ENCODE measurements at places on chromosomes 16 and 17.
A peak's percentile ranks its signal among the peaks of the same experiment; 100 is the strongest.

DNA sequence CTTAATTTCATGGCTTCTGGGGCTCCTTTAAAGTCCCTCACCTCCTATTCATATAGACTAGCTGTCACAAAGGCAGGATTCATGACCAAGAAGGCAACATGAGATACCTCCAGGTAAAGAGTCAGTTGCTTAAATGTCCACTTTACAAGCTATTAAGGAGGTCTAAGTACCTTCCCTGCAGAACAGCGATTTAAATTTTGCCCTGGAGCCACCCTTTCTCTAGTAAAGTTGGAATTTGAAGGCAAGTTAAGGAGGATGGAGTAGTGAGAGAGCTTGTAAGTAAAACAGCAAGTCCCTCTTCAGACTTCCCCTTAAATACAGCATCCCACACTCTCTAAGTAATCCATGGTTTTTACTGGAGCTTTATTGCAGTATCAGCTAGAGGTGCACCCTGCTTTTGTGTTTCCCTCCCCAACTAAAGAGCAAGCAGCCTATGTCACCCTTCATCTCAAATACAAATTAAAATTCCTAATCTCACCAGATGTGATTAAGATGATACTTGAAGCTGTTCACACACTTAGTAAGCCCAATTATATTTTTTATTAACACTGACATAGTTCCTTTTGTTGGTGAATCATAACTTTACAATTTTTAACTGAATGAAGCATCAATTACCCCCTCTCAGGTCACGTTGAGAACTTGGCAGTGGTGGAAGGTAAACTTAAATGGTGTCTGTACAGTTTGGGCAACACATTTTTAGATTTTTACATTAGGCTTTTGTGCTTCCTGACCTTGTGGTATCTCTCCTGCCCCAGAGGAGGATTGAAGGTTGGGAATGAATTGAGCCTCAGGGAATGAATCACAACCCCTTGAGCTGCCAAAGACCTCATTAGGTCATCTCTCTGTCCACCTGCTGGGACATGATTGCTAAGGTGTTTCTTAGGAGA lies 108.9 kb downstream of the TANGO6 start:
- DNase-seq: no peak

DNA sequence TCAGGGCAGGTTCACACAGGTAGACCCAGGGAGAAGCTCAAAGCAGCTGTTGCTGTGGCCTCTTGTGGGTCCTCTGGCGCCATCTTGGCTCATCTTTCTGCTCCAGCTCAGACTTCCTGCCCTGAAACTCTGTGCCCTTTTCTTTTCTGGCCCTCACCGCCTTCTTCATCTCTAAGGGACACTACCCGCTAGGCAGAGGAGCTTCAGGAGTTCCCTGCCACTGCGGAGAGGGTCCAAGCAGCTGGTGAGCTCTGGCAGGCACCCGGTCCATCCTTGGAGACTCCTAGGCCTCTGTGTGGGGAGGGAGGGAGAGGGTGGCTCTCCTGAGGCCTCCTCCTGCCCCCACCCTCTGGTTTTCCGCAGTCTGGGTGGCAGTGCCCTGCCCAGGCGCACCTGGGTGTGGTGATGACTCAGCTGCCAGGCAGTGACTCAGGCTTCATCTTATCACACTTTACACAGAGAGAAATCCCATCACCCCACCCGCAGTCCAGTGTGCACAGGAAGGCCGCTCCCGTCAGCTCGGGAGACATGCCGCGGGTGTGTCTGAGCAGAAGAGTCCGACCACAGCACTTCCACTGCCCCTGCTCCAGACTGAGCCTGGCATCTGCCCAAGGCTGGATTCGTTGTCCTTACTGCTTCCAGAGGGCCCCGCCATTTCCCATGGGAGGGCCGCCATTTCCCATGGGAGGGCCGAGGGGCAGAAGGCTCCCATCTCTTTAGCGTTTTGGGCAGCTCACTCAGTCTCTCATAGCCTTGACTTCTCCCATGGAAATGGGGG lies 7.3 kb downstream of the NT5C start:
- DNase-seq: no peak

- DNase-seq: no peak
Observed at GRCh38 chr16:78675951-78676792, 576.7 kb downstream of the WWOX start.

GRCh38 chr17:80927791-80928216 lies 63.8 kb upstream of the CHMP6 start:
- DNase-seq: no peak

DNA sequence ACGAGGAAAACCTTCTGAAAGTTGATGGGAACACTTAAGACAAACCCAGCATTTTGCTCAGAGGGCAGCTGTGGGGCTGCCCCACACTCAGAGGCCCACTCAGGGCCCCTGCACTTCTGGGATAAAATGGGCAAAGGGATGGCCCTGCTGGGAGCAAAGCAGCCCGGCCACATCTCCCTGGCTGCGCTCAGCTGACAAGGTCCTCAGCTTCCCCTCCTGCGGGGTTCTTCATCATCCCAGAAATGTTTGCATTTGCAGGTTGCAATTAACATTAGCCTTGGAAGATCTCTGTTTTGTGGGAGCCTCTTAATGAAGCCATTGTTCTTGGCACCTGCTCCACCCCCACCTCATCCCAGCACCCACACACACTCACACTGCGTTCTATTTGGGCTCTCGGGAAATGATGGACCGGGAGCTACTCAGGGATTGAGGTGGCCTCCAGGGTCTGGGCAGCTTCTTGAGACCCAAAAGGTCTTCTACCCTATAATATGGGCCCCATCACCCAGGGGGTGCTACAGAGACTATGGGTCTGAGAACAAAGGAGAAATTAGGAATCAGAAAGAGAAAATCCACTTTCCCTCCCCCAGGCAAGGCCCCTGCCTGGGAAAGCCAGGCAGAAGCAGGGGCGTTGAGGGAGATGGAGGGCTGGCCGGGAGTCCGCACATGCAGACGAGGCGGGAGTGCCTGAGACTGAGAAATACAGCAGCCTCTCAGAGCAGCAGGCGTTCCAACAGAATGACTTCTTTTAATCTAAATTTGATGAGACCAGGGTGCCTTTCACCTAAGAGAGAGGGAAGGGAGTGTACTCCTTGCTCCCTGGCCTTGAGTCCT lies 53.7 kb upstream of the RPL38 start:
- no peak for DNase-seq

- DNase-seq: no peak
Observed at GRCh38 chr16:49213594-49213993, 68.0 kb downstream of the CBLN1 start.

GRCh38 chr17:6487251-6488007 lies 43.2 kb downstream of the PIMREG start:
- DNase-seq: no peak

- DNase-seq: no peak
Observed at GRCh38 chr16:70434484-70435260, 4.2 kb downstream of the ST3GAL2 start.

DNA sequence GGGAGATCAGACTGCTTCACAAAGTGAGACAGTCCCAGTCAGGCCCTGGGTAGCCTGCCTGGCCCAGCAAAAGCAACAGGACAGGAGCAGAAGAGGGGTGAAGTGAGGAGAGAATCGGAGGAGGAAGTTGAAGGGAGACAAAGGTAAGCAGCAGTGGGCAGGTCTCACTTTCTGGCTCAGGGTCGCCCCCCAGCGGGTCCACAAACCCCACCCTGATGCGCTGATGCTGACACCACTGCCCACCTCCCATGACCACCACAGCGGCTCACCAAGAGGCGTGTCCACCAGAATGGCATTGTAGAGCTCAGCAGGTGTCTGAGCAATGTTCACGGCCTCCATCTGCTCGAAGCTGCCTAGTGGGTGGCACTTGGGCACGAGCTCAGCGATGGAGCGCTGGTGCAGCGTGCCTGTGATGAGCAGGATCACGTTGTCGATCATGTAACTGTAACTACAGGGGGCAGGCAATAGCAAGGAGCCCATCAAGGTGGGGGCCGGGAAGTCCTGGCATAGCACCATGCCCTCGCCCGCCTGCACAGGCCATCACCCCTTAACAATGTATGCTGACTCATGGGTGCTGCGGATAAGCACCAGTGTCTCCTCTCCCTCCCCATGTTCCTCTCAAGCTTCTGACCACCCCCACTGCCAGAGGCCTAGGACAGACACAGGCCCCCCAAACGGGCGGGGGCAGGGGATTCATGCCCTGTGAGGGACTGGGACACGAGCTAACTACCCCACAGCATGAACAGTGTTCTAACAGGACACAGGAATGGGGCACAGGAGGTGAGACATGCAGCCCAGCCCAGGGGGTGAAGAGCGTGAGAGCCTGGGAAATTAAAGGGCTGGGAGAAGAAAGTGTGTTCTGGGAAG lies 13.6 kb downstream of the HSD11B2 start:
- DNase-seq: no peak

DNA sequence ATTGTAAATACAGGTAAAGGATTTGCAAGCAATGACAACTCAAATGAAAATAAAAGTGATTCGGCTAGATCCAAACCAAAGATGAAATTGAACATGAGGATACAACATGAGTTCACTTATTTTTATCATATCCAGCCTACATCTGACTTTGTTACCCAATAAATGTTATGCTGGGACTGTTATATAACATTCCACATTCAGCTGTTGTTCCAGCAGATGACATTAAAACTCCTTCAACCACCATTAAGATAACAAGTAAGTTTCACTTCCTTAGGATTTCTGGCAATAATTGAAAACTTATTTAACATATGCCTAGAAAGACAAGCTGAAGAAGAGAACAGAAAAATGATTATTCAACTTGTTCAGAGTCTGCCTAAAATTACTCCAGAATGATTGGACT lies 729.4 kb downstream of the CDH11 start:
- DNase-seq: no peak

GRCh38 chr16:87066133-87067002 lies 250.8 kb downstream of the C16orf95 start:
- no peak for DNase-seq

DNA sequence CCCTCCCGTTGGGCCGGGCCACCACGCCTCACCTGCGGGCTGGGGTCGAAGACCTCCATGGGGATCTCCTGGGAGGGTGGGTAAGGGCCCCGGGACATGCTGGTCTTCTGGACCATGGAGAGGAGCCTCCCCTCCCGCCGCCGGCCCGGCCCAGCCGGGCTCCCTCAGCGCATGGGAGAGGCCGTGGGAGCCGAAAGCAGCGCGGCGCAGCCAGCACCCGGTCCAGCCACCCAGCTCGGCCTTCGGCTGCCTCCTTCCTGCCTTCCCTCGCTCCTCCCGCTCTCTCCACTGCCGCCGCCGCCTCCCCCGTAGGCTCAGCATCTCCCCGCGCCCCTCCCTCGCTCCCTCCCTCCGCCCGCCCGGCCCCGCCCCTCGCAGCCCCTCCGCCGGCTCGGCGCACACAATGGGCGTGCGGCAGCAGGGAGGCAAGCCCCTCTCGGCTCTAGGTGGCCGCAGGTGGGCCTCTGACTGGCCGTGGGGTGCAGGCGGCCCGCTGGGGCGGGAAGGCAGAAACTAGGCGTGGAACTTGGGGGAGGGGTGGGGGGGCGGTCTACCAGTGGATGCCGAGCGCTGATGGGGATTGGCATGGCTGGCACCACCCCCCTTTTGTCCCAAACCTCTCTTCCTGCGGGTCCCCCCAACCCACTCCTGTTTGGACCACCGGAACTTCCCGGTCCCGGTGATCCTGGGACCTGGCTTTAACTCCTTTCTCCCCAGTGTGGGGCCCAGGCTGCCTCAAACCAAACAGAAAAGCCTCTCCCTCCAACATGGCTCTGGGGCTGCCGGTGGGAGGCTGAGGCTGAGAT lies at the start of gene CACNB1:
Gene CACNB1 (minus strand): TSS at position 290 of the 806 bp plus-strand sequence. CDS start 174 bp downstream, at position 116.
- peak; percentile 28 for DNase-seq

DNA sequence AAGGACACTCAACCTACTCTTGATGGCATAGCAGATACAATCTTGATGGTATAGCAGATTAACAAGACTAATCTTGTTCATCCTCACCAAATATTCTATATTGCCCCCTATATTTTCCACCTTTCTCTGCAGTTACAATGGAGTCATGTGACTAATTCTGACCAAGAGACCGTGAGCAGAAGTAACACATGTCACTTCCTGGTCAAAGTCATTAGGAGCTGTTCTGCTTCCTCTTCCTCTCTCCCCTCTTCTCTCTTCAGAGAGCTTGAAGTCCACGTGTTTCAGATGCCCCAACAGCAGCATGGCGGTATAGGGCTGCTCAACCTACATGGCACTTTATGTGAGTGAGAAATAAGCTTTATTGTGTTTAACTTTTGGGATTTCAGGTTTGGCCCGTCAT lies 55.3 kb upstream of the ERCC4 start:
- no peak for DNase-seq

GRCh38 chr17:79977708-79978547 lies 57.7 kb downstream of the TBC1D16 start:
- DNase-seq: no peak

DNA sequence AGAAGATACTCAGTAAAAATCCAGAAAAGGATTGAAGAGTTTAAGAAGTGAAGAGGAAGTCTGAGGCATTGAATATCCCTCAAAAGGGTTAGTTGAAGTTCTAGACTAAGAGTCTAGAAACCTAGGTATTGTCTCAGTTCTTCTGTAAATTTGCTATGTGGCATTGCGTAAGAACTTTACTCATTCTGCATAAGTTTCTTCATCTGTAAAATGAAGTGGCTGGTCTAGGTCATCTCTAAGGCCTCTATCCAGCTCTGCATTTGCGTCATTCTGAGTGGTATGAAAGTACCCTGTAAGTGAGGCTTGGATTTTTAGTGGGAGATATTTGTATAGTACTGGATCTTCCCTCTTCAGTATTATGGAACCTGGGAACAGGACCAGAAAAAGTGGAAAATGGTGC lies 130.2 kb downstream of the MYO1D start:
- DNase-seq: no peak

DNA sequence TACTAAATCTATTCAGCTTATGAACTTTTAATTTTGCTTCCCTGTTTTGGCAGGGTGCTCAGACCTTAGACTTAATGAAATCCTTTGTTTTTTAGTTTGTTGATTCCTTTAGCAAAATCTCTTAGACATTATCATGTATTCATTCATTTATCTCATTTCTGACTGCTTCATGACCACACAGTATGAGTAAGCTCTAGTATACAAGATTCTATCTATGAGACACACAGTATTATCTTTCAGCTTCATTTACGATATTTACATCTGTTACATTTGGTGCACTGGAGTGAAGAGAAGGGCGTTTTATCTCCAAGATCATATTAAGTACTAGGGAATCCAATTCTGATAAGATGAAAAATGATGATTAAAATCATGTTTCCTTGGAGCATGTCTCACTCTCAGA lies 448.1 kb upstream of the CA10 start:
- DNase-seq: no peak

- no peak for DNase-seq
Observed at GRCh38 chr17:76491271-76492122, 9.7 kb downstream of the RHBDF2 start.

- DNase-seq: no peak
Observed at GRCh38 chr17:33551911-33552310, 258.8 kb upstream of the ASIC2 start.

- no peak for DNase-seq
Observed at GRCh38 chr16:440627-441026, 15.2 kb downstream of the RAB11FIP3 start.

Data from C1 segment of cervical spinal cord (tissue), 14 donors.